ENCODE measurements at places on chromosomes 6 and 20.

DNA sequence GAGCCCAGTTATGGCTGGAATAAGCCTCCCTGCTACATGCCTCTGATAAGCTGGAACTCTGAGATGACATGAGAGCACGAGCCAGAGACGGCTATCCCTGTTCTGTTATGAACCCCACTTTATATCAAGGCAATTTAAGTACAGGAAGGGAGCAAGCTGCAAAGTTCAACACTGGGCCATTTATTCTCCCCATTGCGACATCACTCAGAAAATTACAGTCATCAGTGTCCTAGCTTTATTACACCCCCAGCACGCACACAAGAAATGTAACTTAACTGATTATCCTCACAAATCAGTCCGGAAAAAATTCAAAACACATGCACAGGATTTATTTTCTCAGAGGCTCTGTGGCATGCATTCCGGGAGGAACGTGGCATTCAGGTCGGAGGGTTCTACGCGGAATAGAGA lies 125.3 kb upstream of the SLC2A12 start:
- DNase-seq = no peak

DNA sequence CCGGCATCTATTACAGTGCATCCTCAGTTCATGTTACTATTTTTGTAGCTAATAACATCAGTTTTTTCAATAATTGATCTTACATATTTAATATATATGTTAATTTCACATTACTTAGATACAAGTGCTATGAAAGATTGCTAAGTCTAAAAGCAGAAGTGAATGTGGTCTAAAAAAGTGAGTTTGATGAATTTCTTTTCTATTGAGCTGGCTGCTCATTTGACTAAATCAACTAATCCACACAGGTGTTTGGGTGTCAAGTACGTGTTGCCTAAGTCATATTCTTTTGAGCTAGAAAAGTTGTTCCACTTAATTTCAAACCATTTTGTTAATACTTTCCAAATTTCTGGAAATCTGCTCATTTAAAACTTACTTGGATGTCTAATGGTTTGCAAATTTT lies 46.6 kb upstream of the EZR start:
- no peak for DNase-seq

DNA sequence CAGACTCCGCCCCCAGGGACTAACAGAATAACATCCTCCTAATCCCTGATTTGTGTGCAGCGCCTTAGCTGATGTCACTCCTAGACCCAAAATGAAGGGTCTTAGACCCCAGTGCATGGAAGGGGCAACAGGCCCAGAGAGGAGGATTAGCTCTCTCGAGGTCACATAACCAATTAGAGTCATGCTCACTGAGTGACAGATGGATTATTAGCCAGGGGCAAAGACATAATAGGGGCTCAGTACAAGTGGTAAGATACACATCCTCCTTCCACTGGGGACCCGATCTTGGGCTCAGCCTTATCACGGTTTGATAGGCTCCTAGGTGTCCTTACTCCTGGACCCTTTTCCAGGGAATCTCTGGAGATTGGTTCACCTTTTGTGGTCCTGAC lies 858 bp downstream of the TP53INP2 start:
- DNase-seq = no peak

GRCh38 chr6:131059486-131059885 lies 3.6 kb downstream of the EPB41L2 start:
- no peak for DNase-seq

DNA sequence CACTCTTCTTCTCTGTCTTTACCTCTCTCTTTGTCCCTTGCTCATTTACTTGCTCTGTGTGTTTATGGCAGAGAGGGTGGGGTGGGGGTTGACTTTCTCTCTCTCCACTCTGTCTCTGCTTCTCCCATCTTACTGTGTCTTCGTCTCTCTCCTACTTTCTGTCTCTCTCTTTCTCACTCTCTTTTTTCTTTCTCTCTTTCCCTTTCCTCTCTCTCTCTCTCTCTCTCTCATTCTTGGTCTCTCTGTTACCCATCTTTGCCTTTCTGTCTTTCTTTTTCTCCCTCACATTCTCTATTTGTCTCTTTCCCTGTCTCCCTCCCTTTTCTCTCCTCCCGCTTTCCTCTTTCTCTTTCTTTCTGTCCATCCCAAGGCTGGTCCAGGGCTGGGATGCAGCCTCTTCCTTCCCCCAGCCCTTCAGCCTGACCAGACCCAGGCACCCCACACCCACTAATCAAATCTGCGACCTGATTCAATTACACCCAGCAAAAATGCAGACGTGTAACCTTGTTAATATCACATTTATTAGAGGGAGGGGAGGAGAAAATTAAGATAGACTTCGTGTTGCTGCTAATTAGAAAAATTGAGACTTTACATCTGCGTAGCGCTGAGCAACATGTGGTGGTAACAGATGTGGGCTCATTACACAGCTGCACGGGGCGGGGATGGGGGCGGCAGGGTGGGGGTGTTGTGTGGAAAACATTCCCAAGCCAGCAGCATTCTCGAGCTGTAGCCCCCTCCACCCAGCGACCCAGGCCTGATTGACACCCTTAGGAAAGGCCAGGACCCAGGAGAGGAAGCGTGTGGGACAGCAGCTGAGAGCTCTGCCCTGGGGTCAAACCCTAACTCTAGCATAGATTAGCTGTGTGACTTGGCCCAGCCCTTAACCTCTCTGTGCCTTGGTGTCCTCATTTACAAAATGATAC lies 124.9 kb upstream of the MAFB start:
- DNase-seq = no peak

DNA sequence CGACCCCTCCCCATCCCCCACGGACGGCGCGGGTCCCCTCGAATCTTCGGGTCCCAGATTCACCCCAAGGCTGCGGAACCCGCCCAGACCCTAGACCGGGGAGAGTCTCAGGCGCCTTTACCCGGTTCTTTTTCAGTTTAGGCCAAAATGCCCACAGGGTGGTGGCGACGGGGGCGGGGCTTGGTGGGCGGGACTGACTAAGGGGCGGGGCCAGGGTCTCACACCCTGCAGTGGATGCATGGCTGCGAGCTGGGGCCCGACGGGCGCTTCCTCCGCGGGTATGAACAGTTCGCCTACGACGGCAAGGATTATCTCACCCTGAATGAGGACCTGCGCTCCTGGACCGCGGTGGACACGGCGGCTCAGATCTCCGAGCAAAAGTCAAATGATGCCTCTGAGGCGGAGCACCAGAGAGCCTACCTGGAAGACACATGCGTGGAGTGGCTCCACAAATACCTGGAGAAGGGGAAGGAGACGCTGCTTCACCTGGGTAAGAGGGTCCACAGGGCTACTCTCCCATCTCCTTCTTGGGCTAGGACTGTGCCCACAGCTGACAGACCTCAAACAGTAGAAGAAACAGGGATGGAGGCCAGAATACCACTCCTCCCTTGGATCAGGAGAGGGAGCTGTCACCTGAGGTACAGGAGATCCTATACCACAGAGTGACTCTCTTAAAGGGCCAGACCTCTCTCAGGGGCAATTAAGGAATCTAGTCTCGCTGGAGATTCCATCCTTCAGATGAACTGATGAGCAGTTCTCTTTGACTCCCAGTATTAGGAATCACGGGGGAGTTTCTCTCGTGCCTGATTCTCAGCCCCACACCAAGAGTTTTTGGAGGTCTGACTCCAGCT lies 942 bp downstream of the HLA-E start:
- peak; percentile 73 for DNase-seq

GRCh38 chr6:168046696-168047095 lies 32.3 kb downstream of the FRMD1 start:
- DNase-seq = no peak

GRCh38 chr6:15343490-15344191 lies 97.8 kb downstream of the JARID2 start:
- no peak for DNase-seq

DNA sequence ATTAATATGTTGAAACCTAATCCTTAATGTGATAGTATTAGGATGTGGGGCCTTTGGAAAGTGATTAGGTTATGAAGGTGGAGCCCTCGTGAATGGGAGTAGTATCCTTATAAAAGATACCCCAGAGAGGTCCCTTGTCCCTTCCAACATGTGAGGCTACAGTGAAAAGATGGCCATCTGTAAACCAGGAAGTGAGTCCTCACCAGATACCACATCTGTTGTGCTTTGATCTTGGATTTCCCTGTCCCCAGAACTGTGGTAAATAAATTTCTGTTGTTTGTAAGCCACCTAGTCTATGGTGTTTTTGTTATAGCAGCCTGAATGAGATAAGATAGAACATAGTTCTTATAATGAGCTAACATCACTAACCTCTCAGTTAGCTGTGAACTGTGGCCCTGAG lies 16.6 kb upstream of the CALHM6 start:
- DNase-seq = no peak

- DNase-seq = no peak
These were observed 122.3 kb downstream of the CCDC170 start for GRCh38 chr6:151616091-151616513.

- no peak for DNase-seq
These were observed 115.7 kb downstream of the AIG1 start for GRCh38 chr6:143176090-143177021.

DNA sequence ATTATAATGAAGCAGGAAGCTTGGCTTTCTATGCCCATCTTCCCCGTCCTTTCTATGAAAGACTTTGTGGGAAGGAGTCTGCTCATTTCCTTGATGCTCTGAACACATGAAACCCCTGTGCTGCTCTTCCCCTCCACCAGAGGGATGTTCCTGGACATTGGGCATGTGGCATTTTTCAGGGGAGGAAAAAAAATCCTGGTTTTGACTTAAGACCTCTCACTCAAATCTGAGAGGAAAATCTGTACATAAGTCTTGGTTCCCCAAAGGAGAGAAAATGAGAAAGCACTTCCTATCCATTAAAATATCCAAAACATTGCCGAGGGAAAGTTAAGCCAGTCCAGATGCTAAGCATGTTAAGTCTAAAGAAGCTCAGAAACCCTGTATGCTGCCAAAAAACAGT lies 393.0 kb downstream of the PAX1 start:
- no peak for DNase-seq

- no peak for DNase-seq
These were observed 85.5 kb upstream of the NT5E start for GRCh38 chr6:85364344-85364743.

- no peak for DNase-seq
These were observed 41.9 kb downstream of the SNHG17 start for GRCh38 chr20:38393259-38393658.

GRCh38 chr6:88629838-88630494 lies 333.5 kb downstream of the RNGTT start:
- no peak for DNase-seq
